PC-9 (cell line): ENCODE measurements at places on chromosomes 1 and 21. TPM values are rescaled to one million over a fixed set of nuclear protein-coding genes. Genes with fewer than 3 reads are reported as not detected.

GRCh38 chr1:36481091-36481490 lies 1.6 kb downstream of the CSF3R start:
- no peak for DNase-seq

- peak; percentile 62 for DNase-seq
These were observed 548 bp upstream of the CDC20 start for GRCh38 chr1:43358121-43358745.

DNA sequence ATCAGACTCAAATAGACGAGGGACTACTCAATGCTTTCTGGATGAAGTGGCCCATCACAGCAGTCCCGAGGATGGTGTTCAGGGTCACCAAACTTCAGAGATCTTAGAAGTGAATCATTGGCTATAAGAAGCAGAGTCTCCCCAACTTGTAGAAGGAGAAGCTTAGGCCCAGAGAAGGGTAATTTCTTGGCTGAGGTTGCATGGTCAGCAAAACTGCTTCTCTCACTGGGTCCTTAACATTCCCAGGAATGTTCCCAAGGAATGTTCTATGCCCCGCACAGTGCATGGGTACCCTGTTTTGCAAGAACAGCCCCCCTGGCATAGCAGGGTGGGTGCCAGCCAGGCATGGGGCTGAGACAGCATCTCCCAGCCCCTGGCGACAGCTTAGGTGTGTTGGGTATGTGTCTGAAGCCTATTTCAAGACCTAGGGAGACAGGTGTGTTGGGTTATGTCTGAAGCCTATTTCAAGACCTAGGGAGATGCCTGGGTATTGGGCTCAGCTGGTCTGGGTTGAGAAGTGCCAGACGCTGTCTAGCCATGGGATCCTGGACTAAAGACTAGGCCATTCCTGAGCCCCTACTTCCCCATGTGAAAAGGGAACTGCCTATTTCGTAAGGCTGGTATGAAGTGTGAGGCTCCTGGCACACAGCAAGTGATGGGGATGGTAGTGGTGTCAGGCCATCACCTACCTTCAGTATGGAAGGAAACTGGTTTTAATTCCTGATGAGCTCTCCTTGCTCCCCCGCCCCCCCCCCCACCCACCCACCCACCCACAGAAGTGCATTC lies 26.1 kb downstream of the PADI6 start:
- no peak for DNase-seq

- no peak for DNase-seq
These were observed 29.9 kb downstream of the PRKCZ start for GRCh38 chr1:2080140-2080539.

DNA sequence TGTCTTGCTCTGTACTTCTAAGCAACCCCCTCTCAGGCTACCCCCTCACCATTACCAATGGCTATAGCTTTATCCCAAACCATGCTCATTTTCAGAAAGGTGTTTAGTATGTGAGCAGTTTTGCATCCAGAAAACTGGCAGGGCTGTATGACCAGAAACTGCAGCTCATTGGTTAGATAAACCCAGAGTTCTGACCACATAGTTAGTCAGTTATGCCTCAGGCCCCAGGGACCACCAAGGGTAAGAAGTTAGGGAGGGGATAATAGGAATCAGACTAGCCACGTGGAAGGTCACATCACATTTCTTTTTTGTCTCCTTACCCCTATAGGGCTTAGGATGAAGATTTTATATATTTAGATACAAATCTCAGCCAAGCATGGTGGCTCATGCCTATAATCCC lies 1.2 kb downstream of the ITGA10 start:
- no peak for DNase-seq

PROX1 gene
- total RNA-seq = not detected in 2 replicates

GRCh38 chr21:39654951-39655350 lies 42.2 kb downstream of the B3GALT5 start:
- DNase-seq = no peak

DNA sequence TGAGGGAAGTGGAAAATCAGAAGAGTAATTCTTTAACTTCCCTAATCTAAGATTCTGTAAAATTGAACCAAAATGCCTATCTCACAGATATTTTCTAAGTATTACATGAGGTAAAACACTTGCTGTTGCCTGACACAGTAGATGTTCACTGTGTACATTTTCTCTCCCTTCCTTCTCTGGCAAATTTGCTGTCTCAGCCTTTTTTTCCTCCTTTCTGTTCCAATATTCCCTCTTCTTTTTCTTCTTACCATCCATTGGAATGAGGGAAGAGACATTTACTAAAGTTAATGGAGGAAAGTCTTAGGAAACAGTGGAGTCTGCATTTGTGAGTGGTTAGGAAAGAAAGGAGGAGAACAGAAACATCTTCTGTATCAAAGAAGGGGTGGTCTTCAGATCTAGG lies 239.9 kb downstream of the ZP4 start:
- no peak for DNase-seq

HAX1 gene
- total RNA-seq = 89.7 and 92.3 TPM in 2 replicates

- no peak for DNase-seq
These were observed 14.7 kb downstream of the PDXK start for GRCh38 chr21:43733529-43734071.

- no peak for DNase-seq
These were observed 411.6 kb downstream of the SMYD3 start for GRCh38 chr1:246095443-246095842.

- DNase-seq = no peak
These were observed 11.3 kb upstream of the SYT6 start for GRCh38 chr1:114164840-114165543.

DNA sequence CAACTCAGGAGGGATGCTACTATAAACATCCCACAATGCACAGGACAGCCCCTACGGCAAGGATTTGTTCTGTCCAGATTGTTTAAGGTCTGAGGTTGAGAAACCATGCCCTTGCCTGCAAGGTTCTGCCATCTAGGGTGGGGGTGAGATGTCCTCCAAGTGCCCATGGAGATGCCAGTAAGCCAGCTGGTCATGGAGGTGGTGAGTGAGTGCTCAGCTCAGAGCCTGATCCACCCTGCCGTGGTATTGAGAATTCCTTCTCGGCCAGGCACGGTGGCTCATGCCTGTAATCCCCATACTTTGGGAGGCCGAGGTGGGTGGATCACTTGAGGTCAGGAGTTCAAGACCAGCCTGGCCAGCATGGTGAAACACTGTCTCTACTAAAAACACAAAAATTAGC lies 13.3 kb upstream of the CTRC start:
- no peak for DNase-seq

DNA sequence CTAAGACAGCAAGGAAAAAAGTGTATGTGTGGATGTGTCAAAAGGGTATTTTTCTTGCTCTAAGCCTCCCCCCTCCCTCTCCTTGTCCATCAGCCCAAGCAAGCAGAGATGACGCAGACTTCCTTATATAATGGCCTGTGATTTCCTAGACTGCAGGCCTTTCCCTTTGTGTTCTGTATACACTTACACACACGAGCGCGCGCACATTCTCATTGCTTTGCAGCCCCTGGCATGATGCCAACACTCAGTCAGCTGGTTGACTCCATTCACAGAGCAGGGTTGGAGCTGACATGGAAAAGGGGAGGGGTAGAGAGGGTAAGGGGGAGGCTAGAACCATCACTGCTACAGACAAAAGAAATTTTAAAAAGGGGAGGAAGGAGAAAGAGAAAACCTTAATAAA lies 41.8 kb downstream of the GATAD2B start:
- DNase-seq = peak; percentile 23

CTSK gene
- 4.7 and 4.9 TPM in 2 replicates for total RNA-seq

TMEM82 gene
- not detected in 2 replicates for total RNA-seq

DNA sequence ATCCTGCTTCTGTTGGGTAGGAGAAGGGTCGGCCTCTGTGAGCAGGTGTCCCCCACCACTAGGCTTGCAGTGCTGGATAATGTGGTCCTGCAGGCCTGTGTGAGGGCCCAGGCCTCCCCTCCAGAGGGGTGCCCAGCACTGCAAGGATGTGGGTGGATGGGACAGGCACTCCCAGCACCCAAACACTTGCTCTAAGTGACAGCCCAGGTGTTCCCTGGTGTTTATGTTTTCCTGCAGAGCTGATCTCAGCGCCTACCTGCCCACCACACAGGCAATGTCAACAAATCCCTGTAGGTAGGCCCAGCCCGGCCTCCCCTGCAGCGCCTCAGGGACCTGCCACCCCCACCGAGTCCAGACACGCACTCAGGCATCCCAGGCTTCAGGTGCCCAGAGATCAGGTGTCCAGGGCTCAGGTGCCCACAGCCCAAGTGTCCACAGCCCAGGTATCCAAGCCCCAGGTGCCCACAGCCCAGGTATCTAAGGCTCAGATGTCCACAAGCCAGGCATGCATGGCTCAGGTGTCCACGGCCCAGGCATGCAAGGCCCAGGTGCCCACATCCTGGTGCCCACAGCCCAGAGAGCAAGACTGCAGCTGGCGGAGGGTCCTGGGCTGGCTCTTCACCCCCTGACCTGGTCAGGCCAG lies 59.2 kb downstream of the WNT9A start:
- no peak for DNase-seq

DNA sequence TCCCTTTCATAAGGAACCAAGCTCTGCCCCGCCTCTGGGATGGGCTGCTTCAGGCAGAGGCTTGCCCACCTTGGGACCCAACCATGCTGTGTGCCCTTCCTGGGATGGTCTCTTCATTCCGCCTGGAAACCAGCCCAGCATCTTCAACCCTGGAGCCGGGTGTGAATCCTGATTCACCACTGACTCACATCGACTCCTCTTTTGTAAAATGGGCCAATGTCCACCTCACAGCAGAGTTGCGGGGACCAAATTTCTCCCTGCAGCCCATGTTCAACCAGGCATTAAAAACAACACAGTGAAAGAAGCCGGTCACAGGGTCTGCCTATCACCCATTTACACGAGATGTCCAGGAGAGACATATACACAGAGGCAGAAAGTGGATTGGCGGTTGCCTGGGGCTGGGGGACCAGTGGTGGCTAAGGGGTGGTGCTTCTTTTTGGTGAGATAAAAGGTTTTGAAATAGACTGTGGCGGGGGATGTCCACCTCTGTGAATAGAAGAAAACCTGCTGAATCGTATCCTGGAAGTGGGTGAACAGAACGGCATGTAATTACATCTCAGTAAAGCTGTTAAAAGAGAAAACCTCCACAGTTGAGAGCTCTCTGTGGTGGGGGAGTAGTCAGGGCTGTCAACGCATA lies 6.9 kb upstream of the GPR153 start:
- DNase-seq = no peak

DNA sequence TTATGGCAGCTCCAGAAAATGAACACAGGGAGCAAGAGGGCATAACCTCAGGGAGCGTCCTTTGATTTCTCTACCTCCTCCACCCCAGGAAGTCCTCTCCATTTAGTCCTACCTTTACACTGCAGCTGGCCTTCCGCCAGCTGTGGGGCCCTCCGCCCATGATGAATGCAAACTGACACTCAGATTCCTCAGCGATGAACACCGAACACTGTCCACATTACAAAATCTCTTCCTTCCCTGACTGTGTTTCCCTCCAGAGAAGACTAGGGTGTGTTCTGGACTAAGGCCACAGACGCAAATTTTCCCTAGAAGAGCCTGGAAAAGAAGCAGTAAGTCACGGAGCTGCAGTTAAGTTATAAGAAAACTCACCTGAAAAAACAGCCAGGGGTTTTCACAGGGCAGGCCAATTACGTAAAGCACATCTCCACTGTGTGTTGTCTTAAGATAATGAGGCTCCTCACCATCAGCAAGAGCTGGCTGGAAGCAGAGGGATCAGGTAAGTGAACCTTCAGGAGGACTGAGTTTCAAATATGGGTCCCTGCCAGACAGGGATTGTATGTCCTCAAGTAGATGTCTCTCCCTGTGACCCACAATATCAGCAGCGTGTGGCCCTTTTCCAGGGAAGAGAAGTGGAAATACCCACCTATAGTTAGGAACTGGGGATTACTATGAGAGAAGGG lies 46.3 kb upstream of the ATP1B1 start:
- DNase-seq = peak; percentile 79

DNA sequence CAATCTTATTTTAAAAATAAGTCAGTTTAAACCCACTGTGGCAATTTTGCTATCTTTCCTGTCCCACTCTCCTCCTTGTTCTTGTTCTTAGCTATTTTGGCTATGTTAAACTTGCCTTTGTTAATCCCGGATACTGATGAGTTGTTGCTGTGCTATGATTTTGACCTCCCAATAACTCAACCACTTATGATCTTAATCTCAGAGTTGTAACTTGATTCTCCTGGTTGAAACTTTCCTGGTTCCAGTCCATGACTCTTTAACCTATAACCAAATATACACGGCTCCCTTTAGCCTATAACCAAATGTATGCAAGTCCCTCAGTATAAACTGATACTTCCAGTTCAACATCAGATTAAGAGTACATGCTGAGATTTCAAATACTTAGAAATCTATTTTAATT lies 15.6 kb upstream of the ACADM start:
- DNase-seq = no peak

GRCh38 chr1:182392050-182393028 lies 749 bp upstream of the GLUL start:
- DNase-seq = no peak

DNA sequence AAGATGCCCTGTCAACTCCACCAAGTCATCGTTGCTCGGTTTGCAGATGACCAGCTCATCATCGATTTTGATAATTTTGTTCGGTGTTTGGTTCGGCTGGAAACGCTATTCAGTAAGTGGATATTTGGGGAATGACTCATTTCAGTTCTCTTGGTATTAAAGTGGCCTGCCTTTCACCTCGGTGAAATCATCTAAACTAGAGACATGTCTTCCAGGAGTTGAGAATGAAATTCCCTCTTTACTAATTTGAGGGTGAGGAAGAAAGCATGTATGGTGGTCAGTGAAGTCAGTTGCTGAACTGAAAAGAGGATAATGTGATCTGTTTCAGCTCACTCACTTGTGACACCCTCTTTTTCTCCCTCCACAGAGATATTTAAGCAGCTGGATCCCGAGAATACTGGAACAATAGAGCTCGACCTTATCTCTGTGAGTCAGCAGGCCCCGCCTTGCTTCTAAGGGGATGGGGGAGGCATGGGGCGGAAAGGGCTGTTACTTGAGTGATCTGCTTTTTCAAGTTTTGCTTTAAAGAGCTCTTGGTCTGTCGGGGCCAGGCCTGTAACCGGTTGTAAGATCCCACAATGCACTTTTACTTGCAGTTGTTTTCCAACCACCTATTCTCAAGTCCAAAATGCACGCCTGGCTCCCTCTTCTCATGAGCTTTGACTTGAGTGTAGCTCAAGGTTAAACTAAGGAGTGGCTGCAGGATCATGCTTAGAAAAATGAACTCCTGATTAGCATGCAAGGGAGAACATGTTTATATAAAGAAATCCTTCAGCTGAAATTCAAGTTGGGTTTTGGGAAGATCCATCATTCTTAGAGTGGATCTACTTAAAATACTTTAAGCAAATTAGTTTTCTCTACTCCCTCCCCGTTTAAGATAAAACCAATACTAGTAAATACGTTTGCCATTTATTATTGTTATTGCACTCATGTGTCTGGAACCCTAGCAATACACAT lies 59.8 kb downstream of the CAPN2 start:
- peak; percentile 87 for DNase-seq

DNA sequence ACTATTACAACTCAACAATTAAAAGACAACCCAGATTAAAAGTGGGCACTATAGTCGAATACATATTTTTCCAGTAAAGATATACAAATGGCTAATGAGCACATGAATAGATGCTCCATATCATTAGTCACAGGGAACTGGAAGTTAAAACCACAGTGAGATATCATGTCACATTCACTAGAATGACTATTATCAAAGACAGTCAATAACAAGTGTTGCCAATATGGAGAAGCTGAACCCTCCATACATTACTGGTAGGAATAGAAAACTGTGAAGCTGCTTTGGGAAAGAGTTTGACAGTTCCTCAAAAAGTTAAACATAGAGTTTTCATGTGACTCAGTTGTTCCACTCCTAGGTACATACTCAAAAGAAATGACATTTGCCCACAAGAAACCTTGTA lies 30.6 kb upstream of the MRPS6 start:
- no peak for DNase-seq

- no peak for DNase-seq
These were observed 151.4 kb downstream of the AMY1C start for GRCh38 chr1:103901072-103901471.
